ENCODE measurements at places on chromosomes 13 and 19. TPM values are rescaled to one million over a fixed set of nuclear protein-coding genes. Genes with fewer than 3 reads are reported as not detected.
A peak's percentile ranks its signal among the peaks of the same experiment; 100 is the strongest.

DNA sequence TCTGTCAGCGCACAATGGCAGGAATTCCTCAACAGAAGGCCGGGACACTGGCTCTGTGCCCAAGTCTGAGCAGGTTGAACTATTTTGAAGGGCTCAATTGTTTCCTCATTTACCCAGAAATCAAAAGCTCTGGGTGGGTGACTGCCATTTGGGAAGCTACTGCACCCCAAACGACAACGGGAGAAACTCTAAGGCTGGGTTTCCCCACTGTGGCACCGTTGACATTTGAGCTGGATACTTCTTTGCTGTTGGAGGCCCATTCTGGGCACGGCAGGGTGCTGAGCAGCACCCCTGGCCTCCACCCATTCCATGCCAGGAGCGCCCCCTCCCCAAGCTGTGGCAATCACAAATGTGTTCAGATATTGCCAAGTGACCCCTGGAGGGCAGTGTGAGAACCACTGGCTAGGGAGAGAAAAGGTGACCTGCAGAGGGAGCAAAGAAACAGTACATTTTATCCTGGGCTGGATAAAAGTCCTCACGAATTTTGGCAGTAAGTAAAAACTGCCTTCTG lies 62.5 kb downstream of the RFX2 start:
- H3K27ac ChIP-seq = peak overlapping the region; percentile 34
- no peaks in the 10 kb centered on the region for H3K4me1 ChIP-seq
- no peak overlapping the region for H3K4me3 ChIP-seq
- peaks cover 8% of the 10 kb centered on the region for H3K36me3 ChIP-seq

- H3K27me3 ChIP-seq = no peaks in the 10 kb centered on the region
- no peak for DNase-seq
- no peaks in the 10 kb centered on the region for H3K4me1 ChIP-seq
- no peak overlapping the region for H3K27ac ChIP-seq
- H3K36me3 ChIP-seq = no peaks in the 10 kb centered on the region
- H3K4me3 ChIP-seq = no peak overlapping the region
Measured at GRCh38 chr13:51000571-51001260, 91.1 kb downstream of the RNASEH2B start.

- peak; percentile 69 for DNase-seq
- H3K27me3 ChIP-seq = no peaks in the 10 kb centered on the region
- H3K27ac ChIP-seq = peak overlapping the region; percentile 64
Measured at GRCh38 chr19:4014541-4015491, 7.3 kb downstream of the PIAS4 start.

DNA sequence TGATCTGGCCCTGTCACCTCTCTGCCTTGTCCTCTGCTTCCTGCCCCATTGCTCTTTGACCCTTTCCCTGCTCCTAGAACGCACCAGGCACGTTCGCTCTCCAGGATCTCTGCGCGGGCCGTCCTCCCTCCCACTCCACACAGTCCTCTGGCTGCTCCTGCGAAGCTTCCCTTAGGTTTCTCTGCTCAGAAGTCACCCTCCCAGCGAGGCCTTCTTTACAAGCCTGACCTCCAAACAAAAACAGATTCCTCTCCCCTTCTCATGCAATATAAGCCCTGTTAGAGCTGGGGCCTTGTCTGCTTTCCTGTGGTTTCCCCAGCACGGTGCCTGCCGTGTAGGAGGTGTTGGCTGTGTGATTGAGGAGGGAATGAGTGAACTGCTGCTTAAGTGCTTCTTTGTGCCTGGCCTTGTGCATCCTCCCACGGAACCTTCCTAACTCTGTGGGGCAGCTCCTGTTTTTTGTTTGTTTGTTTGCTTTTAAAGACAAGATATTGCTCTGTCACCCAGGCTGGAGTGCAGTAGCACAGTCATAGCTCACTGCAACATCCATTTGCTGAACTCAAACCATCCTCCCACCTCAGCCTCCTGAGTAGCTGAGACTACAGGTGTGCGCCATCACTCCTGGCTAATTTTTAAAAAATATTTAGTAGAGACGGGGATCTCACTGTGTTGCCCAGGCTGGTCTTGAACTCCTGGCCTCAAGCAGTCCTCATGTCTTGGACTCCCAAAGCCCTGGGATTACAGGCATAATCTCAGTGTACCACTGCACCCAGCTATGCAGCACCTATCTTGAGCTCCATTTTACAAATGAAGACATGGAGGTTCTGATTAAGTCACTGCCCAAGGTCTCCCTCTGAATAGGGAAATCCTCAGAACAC lies 82.0 kb downstream of the SIPA1L3 start:
- no peak overlapping the region for H3K27ac ChIP-seq
- no peaks in the 10 kb centered on the region for H3K27me3 ChIP-seq
- H3K36me3 ChIP-seq = no peaks in the 10 kb centered on the region
- H3K4me1 ChIP-seq = no peaks in the 10 kb centered on the region
- no peak overlapping the region for H3K4me3 ChIP-seq

DNA sequence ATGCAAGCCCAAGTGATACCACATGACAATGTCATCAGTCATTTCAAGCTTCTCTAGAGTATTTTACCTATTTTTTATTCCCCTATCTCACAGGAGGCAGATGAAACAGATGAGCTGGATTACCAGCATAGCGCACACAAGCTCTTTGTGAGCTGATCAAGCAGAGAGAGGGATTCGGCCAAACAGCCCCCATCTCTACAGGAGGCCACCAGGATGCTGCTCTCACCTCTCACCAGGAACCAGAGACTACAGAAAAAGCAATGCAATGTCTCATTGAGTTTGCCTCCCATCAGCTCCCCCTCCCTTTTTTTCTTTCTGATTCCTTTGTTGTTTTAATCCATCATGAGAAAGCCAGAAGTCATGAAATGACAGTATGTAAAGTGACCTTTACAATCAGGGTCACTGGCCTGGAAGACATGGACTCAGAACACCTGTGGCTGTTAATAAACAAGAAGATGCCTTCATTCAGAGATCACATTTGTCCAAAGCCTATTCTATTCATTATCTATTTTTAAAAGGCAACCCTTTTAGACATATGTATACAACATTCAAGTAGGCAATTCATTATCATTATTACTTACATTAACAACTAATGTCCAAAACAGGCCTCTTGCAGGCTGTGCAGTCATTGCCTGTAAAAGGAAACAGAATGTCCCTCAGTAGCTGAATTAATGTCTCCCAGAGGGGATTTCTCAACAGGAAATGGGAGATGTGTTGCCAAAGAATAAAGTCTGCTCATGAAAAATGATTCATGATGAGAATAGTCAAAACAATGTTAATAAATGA lies 656.6 kb downstream of the TBC1D4 start:
- H3K36me3 ChIP-seq = no peaks in the 10 kb centered on the region
- H3K27me3 ChIP-seq = no peaks in the 10 kb centered on the region
- H3K4me3 ChIP-seq = no peak overlapping the region

DNA sequence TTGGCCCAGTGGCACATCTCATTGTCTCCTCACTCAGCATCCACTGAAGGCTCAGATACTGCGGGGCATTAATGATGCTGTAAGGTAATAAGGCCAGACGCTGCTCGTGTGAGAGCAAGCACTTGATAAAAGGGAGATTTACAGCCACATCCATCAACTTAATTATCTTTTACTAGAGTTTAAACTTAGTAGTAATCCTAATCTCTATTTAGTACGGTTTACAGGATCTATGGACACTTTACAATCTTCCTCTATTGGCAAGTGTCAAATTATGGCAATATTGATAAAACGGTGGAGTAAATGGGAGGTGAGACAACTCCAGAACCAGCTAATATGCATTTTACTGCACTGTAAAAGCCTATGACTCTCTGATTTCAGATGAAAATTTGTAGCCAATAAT lies 192.7 kb upstream of the GPR12 start:
- peaks cover 7% of the 10 kb centered on the region for H3K4me1 ChIP-seq
- H3K4me3 ChIP-seq = no peak overlapping the region
- DNase-seq = no peak

- H3K27me3 ChIP-seq = no peaks in the 10 kb centered on the region
- H3K36me3 ChIP-seq = no peaks in the 10 kb centered on the region
- no peak overlapping the region for H3K27ac ChIP-seq
- no peak for DNase-seq
- no peak overlapping the region for H3K4me3 ChIP-seq
- no peaks in the 10 kb centered on the region for H3K4me1 ChIP-seq
Measured at GRCh38 chr13:28734906-28735305, 16.1 kb upstream of the SLC46A3 start.

Gene ZNF8
- total RNA-seq = 4.0 TPM

Gene IRGC
- not detected for total RNA-seq
